ENCODE measurements at places on chromosomes 4 and X.

GRCh38 chr4:99847362-99847976 is 30.8 kb downstream of the DAPP1 start:
- DNase-seq = no peak

DNA sequence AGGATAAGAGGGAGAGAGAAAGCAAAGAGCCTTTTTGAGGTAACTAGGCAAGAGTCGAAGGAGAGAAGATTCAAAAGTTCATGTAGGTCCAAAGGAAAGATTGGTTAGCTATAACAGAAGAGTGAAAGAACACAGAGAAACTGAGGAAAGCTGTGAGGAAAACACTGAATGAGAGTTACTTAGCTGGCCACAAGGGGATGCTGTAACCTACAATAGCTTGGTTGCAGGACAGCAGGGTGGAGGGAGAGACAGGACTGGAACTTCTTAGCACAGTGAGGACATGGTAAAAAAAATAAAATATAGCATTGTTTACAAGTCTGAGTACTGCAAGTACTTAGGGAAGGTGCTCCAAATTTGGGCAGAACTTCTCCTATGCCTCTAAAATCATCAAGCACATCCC is 48.3 kb downstream of the RAI2 start:
- no peak for DNase-seq

GRCh38 chrX:97844943-97845342 is 961.2 kb downstream of the RPA4 start:
- DNase-seq = no peak

GRCh38 chrX:145821898-145822571 is 4.4 kb downstream of the SLITRK2 start:
- DNase-seq = no peak

GRCh38 chrX:40987413-40987812 is 97.8 kb upstream of the USP9X start:
- DNase-seq = no peak

- no peak for DNase-seq
These were observed 155.5 kb downstream of the PDGFRA start for GRCh38 chr4:54384563-54384962.

GRCh38 chr4:70488748-70489147 is 16.8 kb downstream of the MUC7 start:
- DNase-seq = no peak

- no peak for DNase-seq
These were observed 17.8 kb upstream of the IBSP start for GRCh38 chr4:87781569-87781968.

DNA sequence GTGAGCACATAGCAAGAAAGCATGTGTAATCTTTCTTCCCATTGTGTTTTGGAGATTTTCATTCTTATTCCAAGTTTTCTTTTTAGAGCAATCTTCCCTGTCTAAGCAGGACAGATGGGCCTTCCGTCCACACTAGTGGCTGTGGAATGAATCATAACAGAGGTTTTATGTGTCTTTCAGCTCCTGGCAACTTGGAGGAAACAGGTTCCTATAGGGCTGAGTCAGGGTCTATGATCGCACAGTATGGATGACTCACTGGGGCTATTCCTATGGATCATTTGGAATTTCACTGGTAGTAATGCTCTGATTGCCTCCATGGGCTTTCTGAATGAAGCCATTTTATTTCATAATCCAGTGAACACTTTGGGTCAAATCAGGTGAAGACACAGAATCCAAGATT is 51.8 kb upstream of the CBLL2 start:
- no peak for DNase-seq

GRCh38 chr4:126955292-126956183 is 677.2 kb upstream of the INTU start:
- DNase-seq = no peak

- DNase-seq = no peak
These were observed 98.2 kb upstream of the ARSJ start for GRCh38 chr4:114077610-114078009.

GRCh38 chrX:71615954-71616353 is 2.4 kb downstream of the CXCR3 start:
- no peak for DNase-seq

GRCh38 chrX:43656005-43656494 is at the start of gene MAOA:
MAOA (plus strand) TSS chrX:43656299; CDS start chrX:43656342, 43 bp downstream.
- peak; percentile 70 for DNase-seq

DNA sequence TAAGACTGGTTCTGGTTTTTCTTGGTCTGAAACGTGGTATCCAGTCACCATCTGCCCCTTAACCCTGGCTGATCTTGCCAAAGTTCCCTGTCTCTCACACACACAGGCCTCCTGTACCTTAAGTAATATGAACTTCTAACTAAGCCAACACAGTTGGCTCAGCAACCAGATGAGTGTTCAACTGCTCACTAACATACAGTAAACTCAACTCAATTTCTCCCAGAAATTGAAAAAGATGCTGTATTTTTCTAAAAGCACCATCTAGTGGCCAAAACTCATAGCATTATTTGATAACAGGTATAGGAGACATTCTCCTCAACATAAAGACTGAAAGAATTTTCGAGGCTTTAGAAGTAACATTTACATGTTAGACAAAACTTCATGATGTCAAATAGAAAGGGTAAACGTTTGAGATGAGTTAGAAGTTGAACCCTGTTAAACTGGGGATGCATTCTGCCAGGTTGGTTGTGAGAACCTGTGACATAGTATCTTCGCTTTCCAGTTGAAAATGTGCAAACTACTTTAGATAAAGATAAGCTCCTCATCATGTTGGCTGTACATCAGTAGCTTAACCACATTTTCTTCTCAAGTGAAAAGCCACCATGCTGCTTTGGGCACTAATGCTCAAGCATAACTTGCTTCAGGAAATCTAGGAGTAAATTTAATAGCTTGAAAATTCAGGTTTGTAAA is 31.2 kb downstream of the CCNI start:
- no peak for DNase-seq

DNA sequence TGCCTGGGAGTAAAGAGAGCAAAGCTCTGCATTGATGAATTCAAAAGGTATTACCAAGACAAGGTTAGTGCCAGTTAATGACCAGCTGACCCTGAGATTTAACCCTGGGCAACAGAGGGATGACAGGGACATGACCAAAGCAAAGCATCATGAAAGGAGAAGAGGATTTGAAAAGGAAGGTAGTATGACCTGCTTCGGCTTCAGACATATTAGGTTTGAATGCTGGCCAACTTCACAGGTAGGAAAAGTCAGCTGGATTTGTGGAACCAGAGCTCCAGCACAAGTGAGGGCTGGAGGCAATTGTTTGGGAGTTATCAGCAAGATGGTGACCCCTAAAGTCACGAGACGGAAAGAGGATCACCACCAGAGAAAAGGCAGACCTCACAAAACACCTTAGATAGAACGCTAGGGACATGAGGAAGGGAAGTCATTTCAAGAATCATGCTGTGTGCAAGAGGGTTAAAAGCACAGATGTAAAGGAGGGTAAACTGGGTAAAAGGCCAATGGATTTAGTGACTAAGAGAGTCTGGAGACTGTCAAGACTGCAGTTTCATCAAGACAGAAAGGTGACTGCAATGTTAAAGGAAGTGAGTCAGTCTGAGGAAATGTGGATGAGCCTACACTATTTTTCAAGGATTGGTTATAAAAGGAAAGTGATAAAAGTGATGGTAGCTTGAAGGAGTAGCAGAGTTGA is 45.6 kb downstream of the SH3RF1 start:
- no peak for DNase-seq

DNA sequence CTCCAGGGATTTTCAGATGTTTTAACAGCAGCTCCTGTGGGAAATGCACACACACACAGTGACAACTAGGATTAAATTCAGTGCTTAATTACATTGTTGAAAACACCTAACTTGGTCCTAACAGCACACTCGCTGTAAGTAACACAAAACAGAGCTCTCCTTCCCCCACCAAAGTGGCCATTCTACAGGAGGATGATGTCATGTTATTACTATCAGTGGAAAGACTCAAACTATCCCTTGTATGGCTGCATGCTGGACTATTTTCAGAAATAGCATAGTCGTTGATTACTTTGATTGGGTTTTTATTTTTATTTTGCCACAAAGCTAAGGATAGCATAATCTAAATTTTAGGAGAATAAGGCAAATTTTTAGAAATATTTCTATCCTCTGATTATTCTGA is 406.3 kb downstream of the SPRY1 start:
- DNase-seq = no peak

GRCh38 chrX:635428-636090 is 5.0 kb downstream of the SHOX start:
- DNase-seq = no peak

DNA sequence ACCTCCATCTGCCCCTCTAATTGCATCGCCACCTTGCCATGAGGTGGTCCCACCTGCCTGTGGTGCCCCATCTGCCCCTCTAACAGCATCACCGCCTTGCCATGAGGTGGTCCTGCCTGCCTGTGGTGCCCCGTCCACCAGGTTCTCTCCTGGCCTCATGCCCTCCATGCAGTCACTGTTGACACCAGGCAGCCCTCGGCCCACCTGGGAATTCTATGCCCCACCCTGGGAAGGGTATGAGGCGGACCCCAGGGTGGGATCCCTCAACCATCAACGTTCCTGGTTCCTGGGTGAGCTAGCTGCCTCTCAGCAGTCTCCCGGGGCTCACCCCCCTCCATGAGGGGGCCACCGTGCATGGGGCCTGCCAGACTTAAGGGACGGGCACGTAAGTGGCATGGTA is 38.9 kb downstream of the ACOX3 start:
- no peak for DNase-seq

DNA sequence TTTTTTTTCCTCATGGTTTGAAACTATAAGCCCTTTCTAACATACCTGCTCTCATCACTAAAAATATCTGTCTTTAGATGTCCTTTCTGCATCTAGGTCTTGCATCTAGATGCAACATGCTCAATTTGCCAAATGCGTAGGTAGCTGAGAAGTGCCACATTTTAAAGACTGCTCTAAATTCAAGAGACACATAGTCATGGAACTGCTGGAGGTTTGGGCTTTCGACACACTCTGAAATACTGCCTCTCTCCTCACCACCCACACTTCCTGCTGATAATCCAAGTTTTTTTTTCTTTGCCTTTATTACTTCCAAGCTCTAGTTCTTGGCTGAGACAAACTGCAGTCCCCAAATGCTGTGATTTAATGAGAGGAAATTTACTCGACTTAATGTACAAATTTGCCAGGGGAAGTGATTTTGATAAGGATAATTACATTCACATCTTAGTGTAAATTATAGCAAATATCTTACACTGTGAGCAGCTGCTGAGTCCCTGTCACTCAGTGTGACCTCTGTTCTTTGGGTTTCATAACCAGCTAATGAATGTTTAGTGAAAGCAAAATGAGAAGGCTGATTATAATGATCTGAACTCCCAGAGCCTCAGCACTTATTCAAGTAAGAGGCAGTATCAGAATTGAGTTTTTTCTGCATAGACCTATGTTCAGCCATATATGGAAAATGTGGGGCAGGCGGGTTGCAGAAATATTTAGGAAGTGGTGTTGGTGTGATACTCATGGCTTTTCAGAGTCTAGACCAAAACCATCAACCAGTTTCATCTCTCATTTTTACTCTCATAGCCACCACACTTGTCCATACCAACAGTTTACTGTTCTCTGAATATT is 31.3 kb downstream of the DRD5 start:
- no peak for DNase-seq

DNA sequence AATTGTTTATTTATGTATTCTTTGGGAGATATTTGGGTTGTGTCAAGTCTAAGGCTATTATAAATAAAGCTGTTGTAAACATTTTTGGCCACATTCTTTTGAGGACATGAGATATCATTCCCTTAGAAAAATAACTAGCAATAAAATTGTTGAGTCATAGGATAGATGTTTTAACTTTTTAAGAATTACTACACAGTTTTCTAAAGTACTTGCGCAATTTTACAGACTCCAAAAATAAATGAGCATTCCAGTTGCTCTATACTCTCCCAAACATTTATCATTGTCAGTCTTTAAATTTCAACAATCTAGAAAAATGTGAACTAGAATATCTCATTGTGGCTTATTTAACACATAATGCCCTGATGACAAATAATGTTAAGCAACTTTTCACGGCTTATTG is 189.1 kb upstream of the ADGRL3 start:
- no peak for DNase-seq

DNA sequence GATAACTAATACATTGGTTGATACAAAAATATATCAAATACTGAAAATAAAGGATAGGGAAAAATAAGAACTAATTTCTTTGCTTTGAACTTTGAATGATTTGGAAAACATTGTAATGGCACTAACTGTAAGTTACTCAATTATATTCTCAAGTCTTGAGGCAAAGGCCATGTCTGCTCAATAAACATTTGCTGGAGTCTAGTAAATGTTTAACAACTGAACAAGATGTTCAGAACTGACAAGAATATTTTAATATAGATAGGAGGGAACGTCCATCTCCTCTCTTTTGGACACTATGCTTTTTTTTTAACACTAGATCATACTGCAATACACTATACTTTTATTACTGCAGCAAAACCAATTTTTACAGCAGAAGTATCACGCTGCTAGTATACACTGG is 76.2 kb downstream of the PRSS12 start:
- no peak for DNase-seq

DNA sequence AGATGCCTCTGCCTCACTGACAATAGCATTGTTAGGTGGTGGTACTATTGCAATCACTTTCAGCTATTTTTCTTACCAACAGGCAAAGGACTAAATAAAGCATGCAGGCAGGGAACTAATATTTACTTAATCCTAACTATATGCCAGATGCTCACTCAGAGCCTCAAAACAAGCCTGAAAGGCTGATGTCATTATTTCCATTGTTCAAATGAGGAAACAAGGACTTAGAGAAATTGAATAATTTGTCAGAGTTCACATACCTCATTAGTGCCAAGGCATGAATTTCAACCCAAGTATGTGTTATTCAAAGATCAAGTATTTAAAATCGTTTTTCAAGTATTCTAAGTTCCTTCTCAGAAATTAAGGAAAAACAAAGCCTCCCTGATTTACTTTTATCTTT is 374.9 kb upstream of the TECRL start:
- DNase-seq = no peak

GRCh38 chrX:66262807-66263206 is 98.8 kb downstream of the HEPH start:
- no peak for DNase-seq

DNA sequence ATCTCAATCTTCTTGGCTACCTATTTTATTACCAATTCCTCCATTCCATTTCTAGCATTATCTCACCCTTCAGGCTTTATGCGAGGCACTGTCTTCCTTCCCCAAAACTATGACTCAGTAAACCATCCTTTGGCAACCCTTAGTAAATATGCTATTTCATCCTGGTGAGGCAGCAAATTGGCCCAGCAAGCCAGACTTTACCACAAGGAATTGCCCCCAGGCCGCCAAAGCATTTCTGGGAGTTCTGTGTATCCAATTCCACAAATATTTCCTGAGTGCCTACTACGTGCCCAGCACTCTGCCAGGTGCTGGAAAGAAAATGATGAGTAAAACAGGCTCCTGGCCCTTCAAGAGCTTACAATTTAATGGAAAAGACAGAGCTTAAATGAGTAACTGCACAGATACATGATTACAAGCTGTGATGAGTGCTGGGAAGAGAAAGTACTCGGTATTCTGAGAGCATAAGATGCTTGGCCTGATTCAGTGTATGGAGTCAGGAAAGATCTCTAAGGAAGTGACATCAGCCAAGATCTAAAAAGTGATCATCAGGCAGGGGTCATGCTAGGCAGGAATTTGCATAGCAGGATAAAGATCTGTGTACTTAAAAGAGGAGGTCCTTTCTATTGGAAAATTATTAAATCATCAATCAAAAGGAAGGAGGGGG is 193.8 kb downstream of the ADAMTS3 start:
- DNase-seq = no peak
